SHP77 (cell line): ENCODE measurements at places on chromosomes 11 and 22.

- no peak for DNase-seq
Observed at GRCh38 chr22:42249831-42250230, 20.6 kb downstream of the TCF20 start.

DNA sequence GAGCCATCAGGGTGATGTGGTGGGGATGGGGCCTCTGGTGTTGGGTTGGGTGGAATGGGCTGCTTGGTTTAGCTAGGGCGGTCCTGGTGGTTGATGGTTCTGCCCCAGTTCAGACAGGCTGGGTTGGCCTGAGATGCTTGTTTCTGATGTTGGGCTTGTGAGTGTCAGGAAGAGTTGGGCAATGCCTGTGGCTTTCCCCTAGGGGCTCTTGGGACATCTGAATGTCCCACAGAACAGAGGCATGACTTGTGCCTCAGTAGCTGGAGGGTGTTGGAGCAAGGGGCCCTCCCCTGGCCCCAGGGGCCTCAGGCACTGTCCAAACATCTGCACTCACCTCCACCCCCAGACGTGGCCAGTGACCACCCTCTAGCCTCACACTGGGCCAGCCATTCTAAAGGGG is 14.0 kb upstream of the CTSD start:
- no peak for DNase-seq

DNA sequence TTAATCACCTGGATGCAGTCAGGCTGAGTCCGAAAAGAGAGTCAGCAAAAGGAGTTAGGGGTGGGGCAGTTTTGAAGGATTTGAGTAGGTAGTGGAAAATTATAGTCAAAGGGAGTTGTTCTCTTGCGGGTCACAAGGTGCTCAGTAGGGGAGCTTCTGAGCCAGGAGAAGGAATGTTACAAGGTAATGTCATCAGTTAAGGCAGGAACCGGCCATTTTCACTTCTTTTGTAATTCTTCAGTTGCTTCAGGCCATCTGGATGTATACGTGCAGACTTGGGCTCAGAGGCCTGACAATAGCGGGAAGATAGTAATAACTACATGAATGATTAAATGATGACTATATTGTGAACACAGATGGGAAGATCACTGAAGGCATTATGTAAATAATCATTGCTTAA is 6.2 kb downstream of the SC5D start:
- no peak for DNase-seq

DNA sequence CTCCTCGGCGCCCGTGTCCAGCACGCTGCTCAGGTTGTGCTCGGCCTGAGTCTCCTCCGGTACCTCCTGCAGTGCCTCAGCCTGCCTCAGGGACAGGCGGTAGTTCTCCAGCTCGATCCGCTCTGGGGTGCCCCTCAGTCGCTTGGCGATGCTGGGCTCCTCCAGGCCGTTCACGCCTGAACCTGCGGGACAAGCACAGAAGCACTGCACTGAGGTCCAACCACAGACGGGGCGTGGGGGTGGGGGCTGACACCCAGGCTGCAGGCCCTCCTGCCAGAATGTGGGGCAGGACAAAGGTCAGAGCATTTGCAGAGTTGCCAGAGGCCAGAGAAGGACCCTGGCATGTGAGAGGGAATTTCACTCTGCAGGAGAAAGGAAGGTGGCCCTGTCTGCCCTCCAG is 67.6 kb upstream of the BID start:
- DNase-seq: no peak

GRCh38 chr22:32904044-32904443 is 102.5 kb downstream of the TIMP3 start:
- DNase-seq: peak; percentile 3

- peak; percentile 79 for DNase-seq
Observed at GRCh38 chr11:82996966-82997606, 74.6 kb downstream of the RAB30 start.

DNA sequence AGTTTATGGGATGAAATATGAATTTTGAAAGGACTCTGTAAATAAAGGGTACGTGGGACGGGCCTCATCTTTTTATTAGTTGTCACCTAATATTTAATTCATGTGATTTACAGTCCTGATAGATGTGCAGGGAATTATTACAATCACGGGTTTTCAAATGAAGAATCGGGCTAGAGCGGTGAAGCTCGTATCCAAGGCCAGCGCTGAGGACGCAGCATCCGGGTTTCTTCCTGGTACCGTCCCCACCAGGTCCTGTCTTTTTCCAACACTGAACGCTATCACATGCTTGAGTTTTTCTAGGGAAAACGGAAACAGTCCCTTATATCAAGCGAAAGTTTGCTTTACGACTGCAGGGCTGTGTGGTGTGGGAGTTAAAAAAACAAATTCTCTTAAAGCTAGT is 787 bp downstream of the SMDT1 start:
- peak; percentile 31 for DNase-seq
